IPS DF 19.7 (cell line): ENCODE measurements at places on chromosomes 1 and 21.
A peak's percentile ranks its signal among the peaks of the same experiment; 100 is the strongest.

GRCh38 chr1:222641269-222641948 is 23.5 kb downstream of the MIA3 start:
- no peak for DNase-seq

GRCh38 chr1:214331180-214331579 is 50.2 kb downstream of the SMYD2 start:
- DNase-seq = no peak

DNA sequence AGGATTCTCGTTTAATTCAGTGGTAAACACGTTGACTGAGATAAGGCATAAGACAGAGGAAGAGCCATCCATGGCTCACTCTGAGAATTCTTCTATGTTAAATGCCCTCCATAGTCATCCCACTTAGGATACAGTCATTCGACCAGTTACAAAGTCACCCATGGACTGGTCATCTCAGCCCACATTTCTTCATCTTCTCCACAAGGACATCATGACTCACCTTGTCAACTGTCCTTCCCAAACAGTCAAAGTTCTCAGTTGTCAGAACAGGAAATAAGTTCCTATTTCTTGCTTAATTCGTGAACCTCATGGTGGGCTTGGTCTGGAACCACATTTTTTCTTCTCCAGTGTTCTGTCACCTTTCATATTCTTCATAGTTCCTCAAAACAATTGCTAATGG is 133.2 kb downstream of the TGFB2 start:
- no peak for DNase-seq

DNA sequence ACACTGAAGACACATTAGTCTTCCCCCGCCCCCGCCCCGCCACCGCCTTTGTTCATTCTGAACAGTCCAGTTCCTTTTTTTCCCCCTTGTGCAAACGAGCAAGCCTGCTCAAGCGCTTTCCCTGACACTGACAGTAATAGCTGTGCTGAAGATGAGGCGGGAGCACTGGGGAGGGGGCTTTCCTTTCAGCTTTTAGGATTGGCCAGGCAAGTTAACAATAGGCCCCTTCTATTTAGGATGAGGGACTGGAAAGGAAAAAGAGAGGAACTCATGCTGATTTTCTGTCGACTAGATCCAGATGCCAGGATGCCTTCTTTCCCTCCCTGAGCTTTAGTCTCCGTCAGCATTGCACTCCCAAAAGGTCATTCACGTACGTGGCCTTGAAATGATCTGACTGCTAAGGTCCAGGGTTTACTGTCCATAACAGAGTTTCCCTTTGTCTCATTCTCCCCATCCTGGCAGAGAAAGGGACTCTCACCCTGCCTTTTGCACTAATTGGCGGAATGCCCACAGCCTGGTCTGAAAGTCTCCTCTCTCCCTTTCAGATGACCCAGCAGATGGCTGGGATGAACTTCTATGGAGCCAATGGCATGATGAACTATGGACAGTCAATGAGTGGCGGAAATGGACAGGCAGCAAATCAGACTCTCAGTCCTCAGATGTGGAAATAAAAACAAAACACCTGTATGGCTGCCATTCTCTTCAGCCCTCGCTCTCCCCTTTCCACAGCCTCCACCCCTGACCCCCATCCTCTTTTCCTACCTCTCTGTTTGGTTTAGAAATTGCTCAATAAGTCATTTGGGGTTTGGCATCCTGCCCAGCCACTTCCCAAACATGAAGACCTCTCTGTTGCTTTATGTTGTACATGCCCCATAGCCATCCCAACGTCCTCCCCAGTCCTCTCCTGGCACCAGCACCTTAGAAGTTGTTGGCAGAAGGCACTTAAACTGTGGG is 28.6 kb upstream of the ZFP69B start:
- no peak for DNase-seq

GRCh38 chr1:89311757-89312156 is 39.1 kb upstream of the GBP5 start:
- no peak for DNase-seq

DNA sequence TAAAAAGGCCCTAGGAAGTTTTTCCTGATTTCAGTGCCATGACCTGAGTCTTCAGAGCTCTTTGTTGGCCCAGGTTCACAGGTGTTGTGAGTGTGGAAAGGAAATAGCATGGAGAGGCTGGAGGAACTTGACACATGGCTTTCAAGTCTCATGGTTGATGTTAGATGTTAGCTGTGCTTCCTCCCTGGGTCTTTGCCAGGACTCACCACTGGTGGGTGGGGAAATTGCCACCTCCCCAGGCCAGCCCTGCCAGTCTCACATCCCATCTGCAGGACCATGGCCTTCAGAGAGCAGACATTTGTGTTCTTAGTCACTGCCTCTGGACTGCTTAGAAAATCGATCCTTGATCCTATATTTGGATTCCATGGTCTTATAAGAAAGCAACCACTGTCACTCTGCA is 383.2 kb downstream of the DISC1 start:
- no peak for DNase-seq

DNA sequence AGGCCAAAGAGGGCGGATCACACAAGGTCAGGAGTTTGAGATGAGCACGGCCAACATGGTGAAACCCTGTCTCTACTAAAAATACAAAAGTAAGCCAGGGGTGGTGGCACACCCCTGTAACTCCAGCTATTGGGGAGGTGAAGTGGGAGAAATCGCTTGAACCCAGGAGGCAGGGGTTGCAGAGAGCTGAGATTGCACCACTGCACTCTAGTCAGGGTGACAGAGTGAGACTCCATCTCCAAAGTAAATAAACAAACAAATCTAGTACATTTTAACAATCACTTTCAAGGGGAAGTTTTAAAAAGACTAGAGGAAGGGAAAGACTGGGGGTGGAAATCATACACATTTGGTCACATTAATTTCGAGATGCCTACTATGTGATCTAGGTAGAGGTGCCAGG is 6.8 kb downstream of the TFB2M start:
- no peak for DNase-seq

- DNase-seq = no peak
These were observed 50.1 kb downstream of the ZNF281 start for GRCh38 chr1:200359610-200360163.

- no peak for DNase-seq
These were observed 14.4 kb downstream of the LAMC2 start for GRCh38 chr1:183200451-183200850.

GRCh38 chr1:179788259-179788658 is 45.2 kb downstream of the FAM163A start:
- peak; percentile 64 for DNase-seq

DNA sequence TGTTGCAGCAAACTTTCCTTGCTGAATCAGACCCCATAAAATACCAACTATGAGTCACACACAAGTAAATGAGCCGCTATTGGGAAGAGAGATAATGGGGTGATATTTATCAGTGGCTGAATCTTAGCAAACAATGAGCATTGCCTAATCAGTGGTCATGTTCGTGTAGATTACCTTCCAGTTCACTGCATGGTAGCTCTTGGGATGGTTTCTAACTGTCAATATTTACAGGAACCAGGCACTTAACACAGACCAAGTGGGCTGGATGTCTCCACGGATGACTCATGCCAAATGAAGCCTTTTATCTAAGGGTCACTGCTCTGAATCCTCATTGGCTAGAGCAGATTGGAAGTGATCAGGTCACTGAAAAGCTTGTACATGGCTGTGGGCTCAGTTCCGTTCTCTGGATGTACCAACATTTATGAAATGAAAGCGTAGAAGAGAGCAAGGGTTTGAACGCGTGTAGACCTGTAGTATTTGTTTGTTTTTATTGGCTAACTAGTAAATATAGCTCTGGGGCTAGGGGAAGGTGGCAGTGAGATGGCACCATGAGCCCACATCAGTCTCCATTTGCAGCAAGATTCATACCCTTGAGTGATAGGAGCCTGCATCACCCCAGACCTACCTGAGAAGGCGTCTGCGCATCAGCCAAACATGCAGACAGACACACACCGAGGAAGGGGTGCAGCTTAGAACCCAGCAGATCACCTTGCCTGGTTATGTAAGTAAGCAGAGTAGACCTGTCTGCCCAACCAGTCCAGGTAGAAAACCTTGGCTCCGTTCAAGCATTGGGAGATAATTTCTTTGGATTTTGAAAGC is 153.3 kb downstream of the TOMM20 start:
- DNase-seq = no peak

GRCh38 chr1:115927971-115928370 is 48.3 kb upstream of the SLC22A15 start:
- DNase-seq = no peak

- no peak for DNase-seq
These were observed 8.9 kb downstream of the ADGRB2 start for GRCh38 chr1:31755197-31755611.

DNA sequence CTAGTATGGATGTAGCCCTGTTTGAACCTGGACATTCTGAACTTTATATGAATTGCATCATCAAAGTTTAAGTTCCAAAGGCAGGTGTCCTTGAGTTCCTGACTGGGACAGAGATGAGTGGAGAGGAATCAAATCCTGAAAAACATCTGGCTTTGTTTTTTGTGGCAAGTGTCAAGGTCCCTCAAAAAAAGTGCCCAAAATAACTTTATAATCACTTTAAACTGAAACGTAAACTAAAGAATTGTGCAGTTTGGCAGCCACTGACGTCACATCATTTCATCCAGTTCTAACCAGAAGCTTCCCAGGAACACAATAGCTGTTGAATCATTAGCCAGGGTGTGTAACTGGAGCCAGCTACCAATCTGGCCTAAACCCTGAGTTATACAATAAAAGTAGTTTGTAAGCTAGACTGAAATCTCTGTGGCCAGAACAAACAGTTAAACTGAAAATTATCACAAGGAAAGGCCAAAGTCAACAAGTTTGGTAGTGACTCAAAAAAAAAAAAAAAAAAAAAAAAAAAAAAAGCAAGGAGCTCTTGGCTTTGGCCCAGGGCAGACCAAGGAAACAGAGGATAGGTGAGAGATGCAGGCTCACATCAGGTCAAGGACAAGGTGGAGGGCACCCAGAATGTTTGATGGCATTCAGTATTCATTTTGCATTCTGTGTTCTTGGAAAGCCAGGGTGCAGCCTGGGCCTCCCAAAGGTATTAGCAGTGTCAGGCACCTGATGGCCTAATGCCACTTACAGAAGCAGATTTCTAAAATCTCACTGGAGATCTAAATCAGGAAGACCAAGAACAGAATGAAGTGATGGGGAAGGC is 74.3 kb downstream of the TNFSF18 start:
- no peak for DNase-seq

DNA sequence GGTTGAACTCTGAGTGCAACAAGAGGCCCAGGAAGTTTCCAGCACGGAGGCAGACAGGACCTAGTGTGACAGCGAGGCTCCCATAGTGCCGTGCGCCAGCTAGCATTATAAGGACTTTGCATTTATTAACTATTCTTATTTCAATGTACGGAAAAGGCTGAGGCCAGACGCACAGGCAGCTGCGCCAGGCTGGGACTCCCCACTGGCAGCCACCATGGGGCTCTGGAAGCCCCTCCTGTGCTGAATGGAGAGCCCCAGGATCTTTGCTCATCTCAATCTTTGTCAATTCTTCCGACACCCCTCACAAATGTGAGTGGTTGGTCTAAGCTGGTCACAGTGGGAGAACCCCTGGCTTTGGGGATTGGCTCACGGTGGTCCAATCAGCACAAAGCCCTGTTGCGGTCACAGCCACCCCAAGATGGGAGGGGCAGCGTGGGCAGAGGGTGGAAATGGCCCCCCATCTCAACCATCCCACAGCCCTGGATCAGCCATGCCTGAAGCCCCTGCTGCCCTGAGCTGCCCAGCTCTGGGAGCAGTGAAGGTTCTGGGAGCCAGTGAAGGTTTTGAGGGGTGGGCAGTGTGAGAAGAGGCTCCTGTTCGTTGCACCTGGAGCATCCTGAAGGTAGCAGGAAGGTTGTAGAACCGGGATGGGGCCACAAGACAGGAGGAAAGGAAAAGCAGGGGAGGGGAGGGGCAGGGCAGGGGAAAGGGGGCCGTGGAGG is 59.5 kb upstream of the ADARB1 start:
- DNase-seq = no peak

DNA sequence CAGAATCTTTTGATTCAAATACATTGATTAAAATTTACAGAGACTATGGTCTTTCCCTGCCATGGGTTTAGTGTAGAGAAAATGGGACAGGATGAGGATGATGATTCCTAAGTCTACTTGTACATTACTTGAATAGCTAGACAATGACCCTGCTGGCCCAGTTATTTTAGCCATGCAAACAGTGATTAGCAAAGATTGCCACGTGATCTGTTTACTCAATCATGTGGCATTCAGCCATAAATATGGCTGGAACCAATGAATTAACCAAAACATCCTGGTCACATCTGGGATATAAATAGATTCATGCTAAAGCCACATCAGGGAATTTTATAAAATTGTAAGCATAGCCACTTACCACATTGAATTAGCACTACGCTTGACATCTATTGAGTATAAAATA is 167.3 kb downstream of the PBX1 start:
- no peak for DNase-seq

DNA sequence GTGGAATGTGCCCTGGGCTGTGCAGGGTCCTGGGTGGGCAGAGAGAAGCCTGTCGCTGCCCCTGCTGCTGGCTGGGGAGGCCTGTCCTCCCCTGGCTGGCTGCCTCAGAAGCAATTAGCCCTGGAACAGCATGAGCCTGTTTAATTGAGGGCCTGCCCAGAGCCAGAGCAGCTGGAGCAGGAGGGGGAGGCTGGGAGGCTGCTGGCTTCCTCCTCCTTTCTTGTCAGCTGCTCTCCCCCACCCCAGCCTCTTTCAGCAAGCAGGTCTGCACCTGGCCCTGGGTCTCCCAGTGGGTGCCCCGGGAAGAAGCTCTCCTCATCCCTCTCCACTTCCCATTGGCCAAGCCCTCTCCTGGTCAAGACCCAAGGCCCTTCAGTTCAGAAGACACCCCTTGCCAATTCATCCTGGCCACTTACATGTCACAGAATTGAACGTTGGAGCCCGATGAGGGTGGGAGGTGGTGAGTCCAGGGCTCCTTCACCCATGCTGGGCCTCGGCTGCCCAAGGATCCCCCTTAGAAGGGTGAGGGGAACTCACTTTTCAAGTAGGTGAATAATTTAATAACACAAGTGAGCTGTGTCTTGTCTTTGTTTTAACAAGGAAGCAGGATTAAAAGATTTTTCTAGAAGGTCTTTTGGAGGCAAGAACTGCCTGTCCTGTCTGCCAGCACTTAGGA is 13.2 kb downstream of the AMPD2 start:
- no peak for DNase-seq

GRCh38 chr21:17784604-17785402 is 34.4 kb downstream of the C21orf91 start:
- DNase-seq = no peak
